ENCODE measurements at places on chromosomes 5 and 9.
A peak's percentile ranks its signal among the peaks of the same experiment; 100 is the strongest.

GRCh38 chr5:37637165-37637845, 202.5 kb downstream of the GDNF start:
- no peak for DNase-seq

DNA sequence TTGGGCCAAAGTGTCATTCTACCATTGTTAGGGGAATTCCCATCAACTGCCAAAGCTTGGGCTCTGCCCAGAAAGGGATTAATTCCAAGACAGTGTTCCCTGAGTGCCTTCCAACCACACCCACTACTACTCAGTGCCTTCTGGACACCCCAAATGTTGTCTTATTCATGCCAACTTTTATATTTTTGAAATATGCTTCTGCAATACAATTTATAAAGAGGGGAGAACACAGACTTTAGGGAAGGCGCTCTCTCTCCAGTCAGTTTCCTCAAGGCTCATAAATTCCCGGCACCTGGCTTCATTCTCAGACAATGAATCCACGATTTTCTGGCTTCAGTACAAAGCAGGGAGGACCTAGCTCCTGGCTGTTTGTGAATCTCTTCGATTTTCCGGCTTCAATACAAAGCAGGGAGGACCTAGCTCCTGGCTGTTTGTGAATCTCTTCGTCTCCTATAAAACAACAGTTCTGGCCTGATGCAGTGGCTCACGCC, 120.1 kb upstream of the MYO10 start:
- DNase-seq, result peak; percentile 27

- DNase-seq, result no peak
These were observed 34.2 kb upstream of the FBN2 start for GRCh38 chr5:128572051-128572929.

DNA sequence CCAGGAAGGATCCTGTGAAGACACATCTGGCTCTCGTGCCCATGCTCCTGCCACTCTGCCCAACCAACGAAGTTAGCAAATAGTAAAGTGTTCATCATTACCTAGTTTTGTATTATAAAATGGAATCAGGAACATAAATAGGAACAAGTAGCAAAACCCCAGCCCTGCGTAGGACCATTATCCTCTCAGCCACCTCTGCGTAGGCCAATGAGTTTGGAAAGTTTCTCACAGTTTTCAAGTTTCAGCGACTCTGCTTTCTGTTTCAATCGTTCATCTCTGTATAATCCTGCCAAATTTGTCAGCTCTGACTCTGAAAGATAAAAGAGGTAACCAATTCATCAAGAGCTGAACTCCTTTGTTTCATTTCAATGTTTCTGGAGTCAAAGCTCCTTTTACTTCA, 10.1 kb upstream of the SPATA24 start:
- DNase-seq, result no peak

- no peak for DNase-seq
These were observed 5.4 kb upstream of the PRR7 start for GRCh38 chr5:177440990-177441780.

GRCh38 chr9:3793971-3794383, 268.2 kb upstream of the RFX3 start:
- peak; percentile 2 for DNase-seq

- DNase-seq, result no peak
These were observed 724.0 kb upstream of the ZNF608 start for GRCh38 chr5:125470280-125470902.

DNA sequence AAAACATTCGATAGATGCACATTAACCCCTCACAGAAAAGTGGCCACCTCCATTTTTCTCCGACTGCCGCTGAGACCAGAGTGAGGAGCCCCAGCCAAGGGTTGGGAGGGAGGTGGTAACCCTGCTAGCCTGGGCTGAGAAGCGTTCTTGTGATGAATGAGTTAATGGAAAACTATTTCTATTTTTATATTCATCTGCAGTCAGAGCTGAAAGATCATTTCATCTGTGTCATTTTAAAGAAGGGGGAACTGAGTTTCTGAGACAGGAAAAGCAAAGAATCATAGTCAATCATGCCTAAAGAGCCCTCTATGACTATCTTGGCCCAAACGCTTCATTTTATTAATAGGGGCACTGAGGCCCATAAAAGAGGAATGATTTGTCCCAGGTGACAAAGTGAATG, 229.5 kb downstream of the PAPPA start:
- no peak for DNase-seq

- no peak for DNase-seq
These were observed 19.1 kb upstream of the KIF12 start for GRCh38 chr9:114117996-114118830.

DNA sequence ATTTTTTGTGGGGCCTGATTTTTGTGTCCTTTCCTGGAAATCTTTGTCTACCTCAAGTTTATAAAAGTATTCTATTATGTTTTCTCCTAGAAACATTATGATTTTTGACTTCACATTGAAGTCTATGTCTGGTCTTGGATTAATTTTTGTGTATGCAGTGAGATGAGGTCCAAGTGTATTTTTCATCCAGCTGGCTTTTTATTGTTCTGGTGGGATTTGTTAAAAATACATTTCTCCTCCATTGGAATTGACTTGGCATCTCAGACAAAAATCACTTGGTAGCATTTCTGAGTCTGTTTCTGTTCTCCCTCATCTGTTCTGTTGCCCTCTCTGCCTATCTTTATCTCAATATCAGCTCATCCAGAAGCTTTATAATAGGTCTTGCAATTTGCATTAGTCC, 109.0 kb downstream of the IRX1 start:
- DNase-seq, result no peak

GRCh38 chr9:123376218-123377071, 20.4 kb downstream of the CRB2 start:
- no peak for DNase-seq

GRCh38 chr5:61023131-61023530, 78.1 kb downstream of the NDUFAF2 start:
- no peak for DNase-seq

DNA sequence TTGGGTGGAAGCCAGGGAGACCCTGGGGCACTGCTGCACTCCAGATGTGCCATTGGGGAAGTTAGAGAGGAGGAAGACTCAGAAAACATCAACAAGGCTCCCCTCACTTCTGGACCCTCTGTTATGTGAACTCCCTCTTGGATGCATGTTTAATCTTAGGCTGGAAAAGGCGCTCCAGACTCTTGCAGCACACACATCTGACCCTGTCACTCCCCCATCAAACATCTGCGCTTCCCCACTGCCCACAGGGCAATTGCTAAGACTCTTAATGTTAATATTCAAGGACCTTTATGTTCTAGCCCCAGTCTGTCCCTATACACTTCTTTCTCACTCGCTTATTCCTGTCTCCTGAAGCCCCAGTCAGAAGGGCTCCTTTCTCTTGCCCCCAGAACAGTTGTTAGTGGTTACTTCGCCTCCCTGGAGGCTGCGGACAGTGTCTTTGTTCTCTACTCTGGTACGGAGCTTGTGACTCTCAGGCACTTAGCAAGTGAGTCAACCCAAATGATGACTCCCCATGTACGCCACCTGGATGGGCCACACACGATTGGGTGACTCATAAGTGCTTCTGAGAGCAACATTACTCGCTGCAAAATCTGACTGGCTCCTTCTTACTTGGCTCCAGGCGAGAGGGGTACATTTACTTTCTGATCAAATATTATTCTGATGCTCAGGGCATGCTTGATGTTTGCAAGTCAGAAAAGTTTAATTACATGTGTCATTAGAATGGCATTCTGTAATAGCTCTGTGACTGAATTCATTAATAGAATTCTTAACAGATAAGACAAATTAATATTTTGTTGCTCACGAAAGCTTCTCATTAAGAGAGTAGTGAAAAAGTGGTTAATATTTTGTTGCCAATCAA, 193.6 kb downstream of the HSPA4 start:
- DNase-seq, result no peak

GRCh38 chr9:4519604-4520003, 29.3 kb downstream of the SLC1A1 start:
- no peak for DNase-seq

DNA sequence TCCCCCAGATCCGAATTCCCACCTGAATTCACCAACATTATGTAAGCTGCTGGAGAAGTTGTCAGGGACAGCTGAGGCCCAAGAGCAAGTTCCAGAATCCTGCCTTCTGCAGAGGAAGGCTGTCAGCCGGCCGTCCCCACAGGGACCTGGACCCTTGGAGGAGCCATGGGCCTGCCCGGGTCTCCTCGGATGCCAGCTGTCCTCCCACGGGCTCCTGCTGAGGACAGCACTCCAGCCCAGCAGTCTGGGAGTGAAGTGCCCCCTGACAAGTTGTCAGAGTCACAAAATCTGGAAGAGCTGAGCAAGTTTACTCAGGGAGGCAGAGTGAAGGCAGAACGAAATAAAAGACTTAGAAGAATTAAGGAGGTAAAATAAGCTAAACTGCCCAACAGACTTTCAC, 192.5 kb upstream of the DAPK1 start:
- DNase-seq, result no peak

- DNase-seq, result no peak
These were observed 23.2 kb upstream of the PTGS1 start for GRCh38 chr9:122347348-122348287.

- no peak for DNase-seq
These were observed 5.6 kb upstream of the CCDC152 start for GRCh38 chr5:42751044-42751443.

- peak; percentile 43 for DNase-seq
These were observed 281.4 kb downstream of the TUSC1 start for GRCh38 chr9:25396828-25397227.

GRCh38 chr9:110259566-110259965, 3.3 kb upstream of the TXN start:
- no peak for DNase-seq

DNA sequence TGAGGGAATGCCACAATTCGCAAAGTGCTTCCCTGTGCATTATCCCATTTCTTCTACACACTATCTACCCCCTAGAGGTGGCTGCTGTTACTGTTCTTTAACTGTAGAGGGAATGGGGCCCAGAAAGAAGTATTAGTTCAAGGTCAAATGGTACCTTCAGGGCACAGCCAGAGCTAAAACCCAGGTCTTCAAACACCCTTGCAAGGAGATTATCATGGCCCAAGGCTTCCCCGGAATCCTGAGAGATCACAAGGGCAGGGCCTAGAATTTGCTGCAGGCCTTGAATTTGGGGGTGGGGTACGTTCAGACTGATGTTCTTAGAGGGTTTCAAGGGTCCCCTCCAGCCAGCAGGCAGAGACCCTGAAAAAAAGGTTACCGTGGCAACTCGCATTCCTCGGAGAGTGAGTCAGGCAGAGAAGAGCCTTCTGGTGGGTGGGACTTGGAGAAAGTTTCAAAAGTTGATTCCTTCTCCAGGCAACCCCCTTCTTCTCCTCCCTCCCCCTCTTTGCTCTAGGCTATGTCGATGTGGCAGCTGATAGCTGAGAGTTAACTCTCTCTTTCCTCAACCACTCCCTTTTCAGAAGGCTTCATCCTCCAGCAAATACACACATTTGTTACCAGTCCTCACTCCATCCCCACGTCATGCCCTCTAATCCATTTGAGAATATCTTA, 1.9 kb downstream of the SPARC start:
- DNase-seq, result peak; percentile 73

DNA sequence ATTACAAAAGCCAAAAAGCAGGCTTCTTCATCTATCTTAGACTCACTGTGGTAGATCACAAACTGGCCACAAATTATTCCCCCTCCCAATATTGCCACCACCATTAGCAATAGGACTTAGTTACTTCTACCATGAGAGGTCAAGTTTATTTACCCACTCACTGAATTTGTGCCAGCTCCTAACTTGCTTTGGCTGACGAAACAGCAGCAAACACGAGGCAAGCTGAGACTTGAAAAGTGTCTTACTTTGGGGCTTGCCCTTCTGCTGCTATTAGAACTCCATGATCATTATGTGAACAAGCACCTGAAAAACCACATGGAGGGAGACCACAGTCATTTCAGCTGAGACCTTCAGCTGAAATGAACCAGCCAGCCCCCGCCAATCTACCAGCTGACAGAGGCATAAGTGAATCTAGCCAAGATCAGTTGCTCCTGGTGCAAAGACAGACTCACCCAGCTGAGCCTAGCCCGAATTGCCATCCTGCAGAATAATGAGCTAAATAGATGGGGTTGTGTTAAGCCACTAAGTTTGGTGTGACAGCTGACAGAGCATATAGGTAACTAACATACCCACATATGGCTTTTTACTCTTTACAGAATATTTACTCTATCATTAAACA, 5.7 kb downstream of the WDR41 start:
- DNase-seq, result no peak

- DNase-seq, result no peak
These were observed 104.7 kb downstream of the CMYA5 start for GRCh38 chr5:79794347-79794746.

DNA sequence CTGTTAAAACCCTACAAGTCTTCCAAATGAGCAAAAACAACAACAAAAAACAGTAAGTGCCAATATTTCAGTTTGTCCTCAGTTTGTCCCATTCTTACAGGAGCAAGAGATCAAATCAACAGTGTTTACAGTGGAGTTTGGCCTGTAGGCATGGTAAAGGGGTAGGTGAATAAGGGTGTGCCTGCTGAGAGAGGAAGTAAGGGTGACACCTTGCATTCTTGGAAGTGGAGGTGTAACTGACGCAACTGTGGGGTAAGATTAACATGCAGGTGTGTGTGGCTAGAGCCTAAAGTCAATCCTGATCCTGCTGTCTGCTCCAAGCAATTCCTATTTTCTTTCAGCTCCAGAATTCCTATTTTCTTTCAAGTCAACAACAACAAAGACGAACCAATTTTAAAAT, 43.4 kb downstream of the PFDN1 start:
- no peak for DNase-seq

DNA sequence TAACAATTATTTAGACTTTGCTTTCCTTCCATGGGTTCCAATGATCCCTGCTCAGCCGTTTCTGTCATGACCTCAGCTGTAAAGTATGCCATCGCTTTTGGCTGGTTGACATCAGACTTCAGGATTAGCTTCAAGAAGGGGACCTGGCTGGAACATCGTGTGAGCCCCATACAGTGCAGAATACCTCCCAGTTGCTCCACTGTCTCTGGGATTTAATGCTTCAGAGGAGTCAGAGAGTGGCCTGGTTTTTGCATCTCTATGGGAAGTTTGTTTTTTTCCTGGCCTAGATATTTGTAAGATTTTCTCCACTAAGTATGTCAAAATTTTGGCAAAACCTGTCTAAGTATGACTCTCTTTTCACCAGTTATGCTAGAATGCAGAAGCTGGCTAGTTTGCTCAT, 216.9 kb downstream of the GABBR2 start:
- DNase-seq, result no peak

DNA sequence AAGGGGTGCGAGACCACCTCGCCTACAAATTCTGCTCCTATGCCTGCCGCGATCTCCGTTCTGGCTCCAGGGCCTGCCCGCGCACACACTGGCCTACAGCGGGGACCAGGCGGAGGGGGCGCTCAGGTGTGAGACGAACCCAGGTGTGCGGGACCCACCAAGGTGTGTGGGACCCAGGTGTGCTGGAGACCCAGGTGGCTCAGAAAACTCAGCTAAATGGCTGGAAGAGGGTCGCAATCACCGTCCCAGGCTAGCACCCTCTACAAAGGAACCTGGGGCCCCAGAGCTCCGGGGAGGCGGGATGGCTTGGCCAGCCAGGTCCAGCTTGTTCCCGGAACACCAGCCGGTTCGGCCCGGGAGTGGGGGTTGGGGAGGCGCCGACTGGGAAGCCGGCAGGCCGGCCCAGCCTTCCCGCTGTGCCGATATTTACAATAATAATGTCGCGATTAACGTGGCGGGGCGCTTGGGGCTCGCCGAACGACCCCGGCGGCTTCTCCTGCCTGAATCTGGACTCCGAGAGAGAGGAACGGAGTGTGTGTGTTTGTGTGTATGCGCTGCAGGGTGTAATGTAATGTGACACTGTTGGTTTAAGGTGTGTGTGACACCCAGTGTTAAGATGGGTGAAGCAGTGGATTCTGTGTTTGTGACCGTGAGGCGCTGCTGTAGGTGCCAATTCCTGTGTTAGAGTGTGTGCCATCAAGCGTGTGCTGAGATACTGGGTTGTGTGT, 1.4 kb downstream of the PCDH1 start:
- no peak for DNase-seq

GRCh38 chr5:64165500-64166200, at the start of gene RNF180:
TSS of gene RNF180 (plus strand) at chr5:64165843. CDS start at chr5:64200808, 34,965 bp downstream.
- peak; percentile 25 for DNase-seq

Data from iPS DF 6.9 (cell line).